ENCODE measurements at places on chromosomes 7 and 10.

- no peak for DNase-seq
Measured at GRCh38 chr10:88657901-88658300, 6.3 kb upstream of the LIPF start.

- DNase-seq: no peak
Measured at GRCh38 chr7:154986200-154986945, 16.6 kb downstream of the PAXIP1 start.

DNA sequence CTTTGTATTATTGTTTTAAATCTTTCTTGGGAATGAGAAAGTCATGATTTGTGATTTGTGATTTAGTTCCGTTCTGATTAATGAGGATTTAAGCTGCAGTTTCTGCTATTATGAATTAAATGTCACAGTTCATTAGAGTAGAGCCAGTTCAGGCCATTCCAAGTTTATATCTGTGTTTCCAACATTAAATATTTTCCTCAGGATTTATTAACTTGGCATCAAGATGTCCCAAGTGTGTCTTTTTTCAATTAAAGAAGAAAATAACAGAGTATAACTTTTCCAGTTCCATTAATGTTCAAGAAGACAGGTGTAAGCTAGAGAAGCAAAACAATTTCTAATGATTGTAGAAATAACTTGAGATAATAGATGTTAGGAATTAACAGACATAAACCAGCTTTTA lies 1183.2 kb upstream of the CELF2 start:
- no peak for DNase-seq

GRCh38 chr7:129354428-129355157 lies 79.6 kb upstream of the STRIP2 start:
- no peak for DNase-seq

GRCh38 chr7:140069298-140069949 lies 6.7 kb upstream of the PARP12 start:
- no peak for DNase-seq

- peak; percentile 45 for DNase-seq
Measured at GRCh38 chr7:142626420-142627035, 122.7 kb upstream of the PRSS1 start.

DNA sequence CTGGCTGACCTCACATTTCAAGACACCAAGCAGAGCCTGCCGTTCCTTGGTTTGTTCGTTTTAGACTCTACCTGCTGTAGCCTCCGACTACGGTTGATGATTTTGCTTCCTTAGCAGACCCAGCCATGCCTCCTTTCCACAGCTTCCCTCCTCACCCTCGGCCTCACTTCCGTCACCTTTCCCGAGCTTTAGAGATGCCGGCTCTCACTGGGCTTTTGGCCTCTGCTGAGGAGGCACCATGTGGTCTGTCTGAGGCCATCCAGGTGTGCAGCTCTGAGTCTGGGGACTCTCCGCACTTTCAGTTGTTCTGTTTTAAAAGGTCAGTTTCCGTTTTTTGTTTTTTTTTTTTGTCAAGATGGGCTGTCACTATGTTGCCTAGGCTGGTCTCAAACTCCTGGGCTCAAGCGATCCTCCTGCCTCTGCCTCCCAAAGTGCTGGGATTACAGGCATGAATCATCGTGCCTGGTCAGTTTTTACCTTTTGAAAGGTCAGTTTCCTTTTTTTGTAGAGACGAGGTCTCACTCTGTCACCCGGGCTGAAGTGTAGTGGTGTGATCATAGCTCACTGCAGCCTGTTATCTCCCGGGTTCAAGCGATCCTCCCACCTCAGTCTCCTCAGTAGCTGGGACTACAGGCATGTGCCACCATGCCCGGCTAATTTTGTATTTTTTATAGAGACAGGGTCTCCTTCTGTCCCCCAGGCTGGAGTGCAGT lies 11.7 kb downstream of the ORAI2 start:
- no peak for DNase-seq
